ENCODE measurements at places on chromosomes 1 and 21. TPM values are rescaled to one million over a fixed set of nuclear protein-coding genes. Genes with fewer than 3 reads are reported as not detected.

Gene CD5L
- not detected for total RNA-seq

Gene CAMK2N1
- 30.5 TPM for total RNA-seq

Gene TPTE
- not detected for total RNA-seq

Gene DCLRE1B
- total RNA-seq, result 4.4 TPM

Gene SLAMF6
- total RNA-seq, result not detected

Gene SCMH1
- 35.9 TPM for total RNA-seq

Gene LDLRAD1
- not detected for total RNA-seq

Gene PIGV
- 20.1 TPM for total RNA-seq

Gene SLC35F3
- under 0.01 TPM for total RNA-seq

Gene MTARC2
- 4.7 TPM for total RNA-seq

Gene GJA9
- total RNA-seq, result under 0.01 TPM

Gene NTMT2
- total RNA-seq, result not detected

Gene USP1
- 15.3 TPM for total RNA-seq

Gene FCRLA
- 0.12 TPM for total RNA-seq

Gene SMCP
- total RNA-seq, result not detected

Gene TNFRSF9
- total RNA-seq, result not detected

Gene EFNA1
- not detected for total RNA-seq

Gene C1QA
- not detected for total RNA-seq

Gene HAO2
- under 0.01 TPM for total RNA-seq

Gene PRAMEF27
- not detected for total RNA-seq

Gene C1orf141
- not detected for total RNA-seq

Gene ABCA4
- 2.4 TPM for total RNA-seq

Gene STUM
- 4.6 TPM for total RNA-seq

Gene CFAP126
- not detected for total RNA-seq

Gene LRRC40
- 21.4 TPM for total RNA-seq

Gene ABL2
- 110 TPM for total RNA-seq

Gene SZT2
- total RNA-seq, result 43.7 TPM

Gene DRAXIN
- not detected for total RNA-seq

Gene GSTM5
- 6.0 TPM for total RNA-seq

Gene CAMTA1
- total RNA-seq, result 29.7 TPM

Gene STYXL2
- total RNA-seq, result 0.36 TPM

Gene SIK1
- 2.6 TPM for total RNA-seq

Gene NBPF1
- total RNA-seq, result 62.9 TPM

Gene NBPF26
- 18.3 TPM for total RNA-seq

Gene COL6A1
- total RNA-seq, result 6,263 TPM

Gene OLFM3
- not detected for total RNA-seq

Gene PRDM16
- 0.32 TPM for total RNA-seq

Gene NDUFS2
- 94.1 TPM for total RNA-seq

Gene KCNE1
- total RNA-seq, result 0.81 TPM

Gene TRIM67
- under 0.01 TPM for total RNA-seq
